Activated CD8-positive, alpha-beta T cell treated with anti-CD3 and anti-CD28 coated beads for 36 hours (primary cell): ENCODE measurements at places on chromosomes 2 and 18.

- DNase-seq = peak; percentile 17
Observed at GRCh38 chr2:239991689-239992314, 33.3 kb downstream of the NDUFA10 start.

- DNase-seq = no peak
Observed at GRCh38 chr2:132645176-132645575, 24.8 kb downstream of the LYPD1 start.

- no peak for DNase-seq
Observed at GRCh38 chr2:134231965-134232340, 21.9 kb upstream of the MGAT5 start.

DNA sequence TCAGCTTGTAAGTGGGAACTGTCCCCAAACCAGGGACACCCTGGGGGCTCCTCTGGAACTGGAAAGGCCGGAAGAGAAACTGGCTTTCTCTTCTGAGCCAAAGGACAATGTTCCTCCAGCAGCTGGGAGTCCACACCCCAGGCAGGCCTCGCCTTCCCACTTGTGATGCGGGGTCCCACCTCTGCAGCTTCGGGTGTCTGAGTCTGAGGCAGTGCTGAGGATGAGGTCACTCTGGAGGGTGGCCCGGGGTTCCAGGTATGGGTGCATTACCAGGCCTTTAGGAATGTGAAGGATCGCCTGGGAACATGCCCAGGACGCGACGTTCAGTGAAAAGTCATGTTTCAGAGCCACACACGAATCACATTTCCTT lies 18.2 kb upstream of the BOK start:
- no peak for DNase-seq

GRCh38 chr2:207935991-207936370 lies 89.3 kb downstream of the PLEKHM3 start:
- DNase-seq = no peak

- no peak for DNase-seq
Observed at GRCh38 chr18:6428851-6429395, 14.2 kb upstream of the L3MBTL4 start.

GRCh38 chr2:42693688-42694479 lies 70.1 kb downstream of the OXER1 start:
- DNase-seq = no peak

- DNase-seq = no peak
Observed at GRCh38 chr2:28637066-28638047, 114.3 kb upstream of the PPP1CB start.

- DNase-seq = no peak
Observed at GRCh38 chr2:42337356-42337820, 23.6 kb downstream of the COX7A2L start.

GRCh38 chr2:72141881-72142451 lies 5.7 kb downstream of the CYP26B1 start:
- DNase-seq = no peak

- no peak for DNase-seq
Observed at GRCh38 chr2:197377670-197378069, 57.2 kb downstream of the SF3B1 start.

DNA sequence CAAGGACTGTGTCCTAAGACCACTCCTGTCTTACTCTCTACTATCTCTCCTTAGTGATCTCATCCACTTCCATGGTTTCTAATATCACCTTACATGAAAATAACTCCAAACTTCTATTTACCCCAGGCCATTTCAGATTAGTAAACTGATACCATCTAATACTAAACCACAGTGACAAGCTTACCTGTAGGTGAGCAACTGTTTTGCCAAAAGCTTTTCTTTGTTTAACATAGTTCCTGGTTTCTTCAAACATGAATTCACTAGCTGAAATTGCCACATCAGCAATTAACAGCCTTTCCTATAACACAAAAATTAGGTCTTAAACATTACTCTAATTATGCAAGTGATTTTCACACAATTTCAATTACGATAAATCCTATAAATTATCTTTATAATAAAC lies 22.1 kb downstream of the ACADL start:
- no peak for DNase-seq

- DNase-seq = no peak
Observed at GRCh38 chr18:44051026-44051425, 629.7 kb upstream of the SETBP1 start.

- no peak for DNase-seq
Observed at GRCh38 chr2:8893474-8893873, 56.1 kb upstream of the KIDINS220 start.

- no peak for DNase-seq
Observed at GRCh38 chr18:26279428-26279827, 53.2 kb downstream of the TAF4B start.

DNA sequence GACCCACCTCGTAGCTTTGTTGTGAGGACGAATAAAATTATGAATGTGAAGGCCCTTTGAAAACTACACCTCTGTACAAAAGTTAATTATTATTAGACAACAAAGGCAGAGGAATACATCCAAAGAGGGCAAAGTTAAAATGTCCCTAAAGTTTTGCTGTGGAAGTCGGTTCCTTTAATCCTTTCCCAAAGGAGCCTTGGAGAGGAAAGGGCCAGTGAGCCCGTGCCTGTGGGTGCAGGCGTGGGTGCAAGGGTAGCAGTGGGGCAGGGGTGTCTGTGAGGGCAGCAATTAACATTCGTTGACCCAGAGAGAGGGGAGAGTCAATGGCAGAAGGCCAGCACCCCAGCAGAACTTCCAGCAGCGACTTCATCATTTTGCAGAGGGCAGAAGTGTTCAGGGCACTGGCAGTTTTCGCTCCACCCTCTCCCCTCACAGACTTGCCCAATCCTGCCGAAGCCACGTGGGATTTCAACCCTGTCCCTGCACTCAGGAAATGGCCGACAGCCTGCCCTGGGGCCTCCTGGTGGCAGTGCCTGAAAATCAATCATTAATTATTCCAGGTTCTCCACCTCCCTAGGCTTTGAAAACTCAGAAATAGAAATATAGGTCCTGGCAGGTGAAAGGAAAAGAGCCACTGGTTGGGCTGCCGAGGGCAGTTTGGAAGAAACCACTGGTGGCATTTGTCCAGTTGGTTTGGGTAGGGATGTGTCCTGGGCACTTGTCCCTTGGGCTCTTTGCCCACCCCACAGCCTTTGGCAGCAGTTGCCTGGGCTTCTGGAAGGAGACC lies 4.2 kb upstream of the PAX8 start:
- no peak for DNase-seq

GRCh38 chr18:74283646-74284045 lies 8.1 kb downstream of the CYB5A start:
- no peak for DNase-seq

DNA sequence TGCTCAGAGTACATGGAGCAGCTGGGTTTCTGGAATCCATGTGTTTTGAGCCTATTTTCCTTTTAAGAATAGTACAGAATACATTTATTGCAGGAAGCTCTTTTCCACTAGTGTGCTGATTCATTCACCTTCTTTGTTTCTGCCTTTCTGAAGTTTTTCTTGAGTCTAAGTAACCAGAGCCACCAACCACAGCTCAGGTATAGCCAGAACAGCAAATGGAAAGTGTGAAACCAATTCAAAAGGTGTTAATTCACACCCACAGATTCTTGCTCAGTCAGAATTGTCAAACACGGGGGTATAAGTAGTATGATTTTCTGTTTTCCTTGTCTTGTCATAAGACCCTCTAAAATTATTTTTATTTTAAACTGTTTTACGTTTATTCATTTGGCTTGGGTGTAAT lies 75.9 kb upstream of the DYNAP start:
- DNase-seq = no peak

- DNase-seq = no peak
Observed at GRCh38 chr2:10783421-10783820, 29.2 kb downstream of the PDIA6 start.

- no peak for DNase-seq
Observed at GRCh38 chr2:159982842-159983785, 79.3 kb downstream of the PLA2R1 start.

GRCh38 chr2:133817680-133818566 lies 249.7 kb upstream of the NCKAP5 start:
- DNase-seq = no peak

DNA sequence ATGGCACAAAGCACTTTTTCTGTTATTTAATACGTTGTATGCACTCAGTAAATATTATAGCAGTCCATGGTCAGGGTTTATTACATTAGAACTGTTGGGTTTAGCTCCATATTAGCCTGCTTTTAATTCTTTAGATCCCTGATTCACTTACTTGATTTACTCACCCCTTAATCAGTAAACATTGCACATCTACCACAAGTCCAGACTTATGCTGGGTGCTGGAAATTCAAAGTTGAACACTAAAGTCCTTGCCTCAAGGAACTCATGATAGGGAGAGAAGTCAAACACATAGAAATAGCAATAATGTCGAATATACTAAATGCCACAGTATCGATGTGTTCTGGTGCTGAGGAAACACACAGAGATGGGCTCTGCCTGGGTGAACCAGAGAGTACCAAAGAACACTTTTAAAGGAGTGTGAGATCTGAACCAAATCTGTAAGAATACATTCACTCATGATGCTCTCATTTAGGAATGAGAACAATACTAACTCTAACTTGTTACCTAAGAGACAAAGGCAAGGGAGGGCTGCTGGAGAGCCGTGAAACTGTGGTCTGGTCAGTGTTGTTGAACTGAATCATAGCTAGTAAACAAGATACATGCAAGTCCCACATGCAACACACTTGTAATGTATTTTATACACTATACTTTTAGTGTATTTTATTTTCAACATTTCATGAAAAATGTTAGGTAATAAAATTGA lies 4.9 kb downstream of the STAT4 start:
- DNase-seq = no peak

DNA sequence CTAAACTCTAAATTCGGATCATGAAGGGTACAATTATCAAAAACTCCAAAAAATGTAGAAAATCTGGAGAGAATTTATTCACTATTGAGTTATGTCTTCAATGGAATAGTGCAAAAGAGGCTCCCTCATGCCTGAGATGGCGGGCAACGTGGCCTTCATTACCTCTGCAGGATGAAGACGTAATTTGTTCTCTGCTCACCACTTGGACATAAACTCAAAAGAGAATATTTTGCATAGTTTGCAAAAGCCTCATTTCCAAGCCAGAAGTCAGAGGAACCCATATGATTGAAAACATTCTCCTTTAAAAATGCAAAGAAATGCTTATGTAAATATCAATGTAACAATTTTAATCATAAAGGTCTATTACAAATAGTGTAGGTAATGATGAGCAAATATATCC lies 58.7 kb downstream of the SLC25A12 start:
- no peak for DNase-seq

GRCh38 chr2:171958475-171958874 lies 36.2 kb downstream of the HAT1 start:
- no peak for DNase-seq

GRCh38 chr18:79393635-79394533 lies 1.8 kb upstream of the NFATC1 start:
- DNase-seq = peak; percentile 66

DNA sequence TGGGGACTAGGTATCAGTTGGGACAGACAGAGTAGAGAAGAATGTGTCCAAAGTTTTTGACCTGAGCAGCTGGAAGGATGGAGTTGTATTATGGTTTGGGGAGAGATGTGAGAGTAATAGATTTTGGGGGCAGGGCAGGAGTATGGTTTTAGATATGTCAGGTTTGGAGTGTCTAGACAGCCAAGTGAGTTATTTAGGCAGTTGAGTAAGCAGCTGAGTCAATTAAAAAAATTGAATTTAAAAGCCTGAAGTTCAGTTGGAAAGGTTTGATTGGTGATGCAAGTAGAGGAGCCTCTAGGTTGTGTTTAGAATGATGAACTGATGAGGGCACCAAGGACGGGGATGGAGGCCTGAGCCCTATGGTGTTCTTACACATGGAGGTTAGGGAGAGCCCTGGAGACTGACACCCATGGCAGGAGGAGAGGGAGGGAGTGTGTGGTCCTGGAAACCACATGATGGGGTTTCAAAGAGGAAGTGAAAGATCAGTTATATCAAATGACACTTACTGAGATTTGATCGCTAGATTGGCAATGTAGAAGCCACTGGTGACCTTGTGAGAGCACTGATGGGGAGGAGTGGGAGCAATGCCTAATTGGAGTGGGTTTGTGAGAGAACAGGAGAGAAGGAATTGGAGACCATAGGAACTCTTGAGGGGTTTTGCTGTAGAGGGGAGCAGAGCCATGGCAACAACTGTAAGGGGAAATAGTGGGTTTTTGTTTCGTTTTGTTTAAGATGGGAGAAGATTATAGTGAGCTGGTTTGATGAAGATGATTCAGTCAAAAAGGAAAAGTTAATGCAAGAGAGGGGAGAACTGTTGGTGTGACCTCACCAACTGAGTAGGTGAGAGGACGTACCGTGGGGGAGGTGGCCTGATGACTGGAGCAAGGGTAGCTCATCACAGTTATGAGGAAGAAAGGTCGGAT lies 10.3 kb downstream of the ITGA6 start:
- DNase-seq = peak; percentile 84

DNA sequence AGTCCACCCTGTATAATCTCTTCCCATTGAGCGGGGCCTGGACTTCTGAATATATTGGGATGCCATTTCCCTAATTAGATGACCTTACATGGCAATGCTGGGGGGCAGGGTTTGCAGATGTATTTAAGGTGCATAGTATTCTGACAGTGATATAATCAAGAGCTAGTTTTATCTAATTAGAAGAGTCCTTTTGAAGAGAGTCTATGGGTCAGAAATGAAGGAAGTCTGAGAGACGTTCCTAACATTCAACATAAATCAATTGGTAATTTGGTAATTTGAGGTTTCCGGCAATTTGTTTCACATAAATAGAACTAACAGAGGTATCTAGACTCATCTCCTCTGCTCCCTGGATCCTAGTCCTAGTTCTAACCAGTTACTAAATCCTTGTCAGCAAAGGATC lies 25.7 kb upstream of the UXS1 start:
- DNase-seq = no peak

GRCh38 chr2:118312969-118313756 lies 224.9 kb downstream of the INSIG2 start:
- DNase-seq = peak; percentile 24

DNA sequence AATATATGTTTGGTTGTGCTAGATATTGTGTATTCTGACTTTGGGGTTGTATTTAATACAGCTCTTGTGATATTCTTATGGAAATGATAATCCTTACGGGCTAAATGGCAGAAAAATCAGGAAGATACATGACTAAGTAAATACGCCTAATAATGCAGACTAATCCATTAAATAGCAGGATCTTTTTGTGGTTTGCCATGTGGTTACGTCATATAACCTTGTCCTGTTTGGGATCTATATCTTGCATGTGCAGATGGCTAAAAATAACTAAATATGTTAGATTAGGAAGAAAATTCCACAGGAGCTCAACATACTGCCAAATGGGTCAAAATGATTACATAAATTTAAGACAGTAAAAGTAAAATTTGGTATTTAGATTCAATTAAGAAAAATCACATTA lies 83.0 kb downstream of the NEB start:
- DNase-seq = no peak

DNA sequence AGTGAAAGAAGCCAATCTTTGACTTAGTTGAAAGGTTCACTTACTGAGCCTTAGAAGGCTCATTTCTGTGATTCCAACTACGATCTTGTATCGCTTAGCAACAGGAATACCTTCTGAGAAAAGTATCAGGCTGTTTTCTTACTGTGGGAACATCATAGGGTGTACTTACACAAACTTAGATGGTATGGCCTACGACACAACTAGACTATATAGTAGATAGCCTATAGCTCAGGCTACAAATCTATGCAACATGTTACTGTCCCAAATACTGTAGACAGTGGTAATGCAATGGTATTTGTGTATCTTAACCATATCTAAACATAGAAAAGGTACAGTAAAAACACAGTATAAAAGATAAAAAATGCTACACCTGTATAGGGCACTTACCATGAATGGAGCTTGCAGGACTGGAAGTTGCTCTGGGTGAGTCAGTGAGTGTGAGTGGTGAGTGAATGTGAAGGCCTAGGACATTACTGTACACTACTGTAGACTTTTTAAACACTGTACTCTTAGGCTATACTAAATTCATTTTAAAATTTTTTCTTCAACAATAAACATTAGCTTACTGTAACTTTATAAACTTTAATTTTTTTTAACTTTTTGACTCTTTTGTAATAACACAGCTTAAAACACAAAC lies 148.8 kb upstream of the STON1 start:
- DNase-seq = no peak
